Activated CD4-positive, CD25-positive, alpha-beta regulatory T cell (primary cell): ENCODE measurements at places on chromosomes 6 and 20.

GRCh38 chr6:57259064-57259463 lies 37.0 kb upstream of the RAB23 start:
- DNase-seq: no peak

GRCh38 chr6:170003027-170003426 lies 251.6 kb downstream of the ERMARD start:
- DNase-seq: no peak

- no peak for DNase-seq
Measured at GRCh38 chr6:35491558-35492257, 5.2 kb downstream of the TEAD3 start.

DNA sequence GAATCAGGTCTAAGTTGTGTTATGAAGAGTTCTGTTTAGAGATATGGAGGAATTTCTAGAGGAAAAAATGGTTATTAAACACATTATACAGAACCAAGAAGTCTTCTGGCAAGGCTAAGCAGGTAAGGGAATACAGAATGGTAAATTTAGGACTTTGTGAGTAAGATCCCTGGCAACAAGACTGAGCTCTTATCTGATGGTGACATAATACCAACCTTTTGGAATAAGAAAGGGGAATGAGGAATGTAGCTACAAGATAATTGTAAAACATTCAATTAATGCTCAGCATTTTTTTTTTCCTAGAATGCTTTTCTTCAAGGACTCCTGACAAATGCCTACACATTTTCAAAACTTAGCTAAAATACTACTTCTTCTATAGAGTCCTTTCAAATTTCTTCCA lies 51.8 kb downstream of the CYB5R4 start:
- DNase-seq: no peak

DNA sequence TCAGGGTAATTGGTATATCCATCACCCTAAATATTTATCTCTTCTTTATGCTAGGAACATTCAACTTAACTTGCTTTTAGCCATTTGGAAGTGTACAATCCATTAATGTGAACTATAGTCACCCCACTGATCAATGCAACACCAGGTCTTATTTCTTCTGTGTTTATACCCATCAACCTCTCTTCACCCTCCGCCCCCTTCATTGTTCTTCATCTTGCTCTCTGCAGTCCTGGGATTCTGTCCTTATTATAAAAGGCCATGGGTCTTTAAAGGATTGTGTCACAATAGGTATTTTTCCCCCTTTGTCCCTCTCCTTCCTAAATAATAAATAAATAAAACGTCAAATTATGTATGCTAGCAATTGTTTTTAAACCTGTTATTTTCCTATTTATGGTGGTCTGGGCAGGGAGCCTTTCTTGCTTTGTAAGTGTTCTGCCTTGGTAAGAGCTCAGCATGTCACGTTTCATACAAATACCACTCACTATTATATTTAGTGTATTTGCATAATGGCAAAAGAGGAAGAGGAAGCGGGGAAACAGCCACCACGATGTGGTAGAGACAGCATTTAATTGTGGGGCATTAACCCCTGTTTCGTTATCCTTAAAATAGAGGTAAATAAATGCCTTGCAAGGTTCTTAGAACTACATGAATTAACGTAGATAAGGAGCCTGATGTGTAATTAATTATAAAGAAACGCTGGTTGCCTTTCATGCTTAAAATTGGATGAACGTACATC lies 1.9 kb downstream of the ABRACL start:
- no peak for DNase-seq

- DNase-seq: no peak
Measured at GRCh38 chr6:99393366-99393697, 663 bp downstream of the COQ3 start.

- DNase-seq: no peak
Measured at GRCh38 chr6:73854998-73855718, 159.2 kb downstream of the CD109 start.

DNA sequence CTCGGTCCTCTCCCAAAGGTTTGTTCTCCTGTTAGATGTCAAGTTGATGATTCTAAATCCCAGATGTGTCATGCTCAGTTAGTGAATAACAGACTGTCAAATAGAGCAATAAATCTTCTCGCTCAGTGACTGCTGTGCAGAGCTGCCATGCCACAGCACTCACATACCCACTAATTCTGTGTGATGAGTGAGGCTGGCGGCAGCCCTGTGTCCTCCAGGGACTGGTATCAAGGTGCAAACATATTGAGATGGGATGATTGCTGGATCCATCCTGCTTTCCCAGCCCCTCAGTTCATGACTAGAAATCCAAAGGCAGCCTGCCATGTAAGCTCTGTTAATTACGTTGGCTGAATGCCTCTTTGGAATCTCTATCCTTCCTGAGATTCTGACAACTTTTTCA lies 103.9 kb downstream of the OLIG3 start:
- no peak for DNase-seq

- no peak for DNase-seq
Measured at GRCh38 chr6:7512320-7512719, 29.2 kb upstream of the DSP start.

DNA sequence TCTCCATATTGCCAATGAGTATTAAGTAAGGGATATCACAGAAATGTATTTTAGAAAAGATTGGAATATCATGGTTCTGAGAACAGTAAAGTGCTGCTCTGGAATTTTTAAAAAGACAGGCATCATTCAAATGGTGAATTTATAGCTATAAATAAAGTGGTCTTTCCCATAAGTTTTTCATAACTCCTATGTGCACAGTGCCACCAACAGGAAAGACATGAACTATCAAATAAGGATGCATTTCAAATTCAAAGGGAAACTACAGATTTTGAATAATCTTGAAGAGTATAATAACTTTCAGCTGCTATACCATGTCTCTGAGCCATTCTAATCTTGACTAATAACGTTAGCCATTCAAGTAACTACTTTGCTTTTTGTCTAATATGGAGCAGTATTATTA lies 456.8 kb upstream of the GJE1 start:
- no peak for DNase-seq

DNA sequence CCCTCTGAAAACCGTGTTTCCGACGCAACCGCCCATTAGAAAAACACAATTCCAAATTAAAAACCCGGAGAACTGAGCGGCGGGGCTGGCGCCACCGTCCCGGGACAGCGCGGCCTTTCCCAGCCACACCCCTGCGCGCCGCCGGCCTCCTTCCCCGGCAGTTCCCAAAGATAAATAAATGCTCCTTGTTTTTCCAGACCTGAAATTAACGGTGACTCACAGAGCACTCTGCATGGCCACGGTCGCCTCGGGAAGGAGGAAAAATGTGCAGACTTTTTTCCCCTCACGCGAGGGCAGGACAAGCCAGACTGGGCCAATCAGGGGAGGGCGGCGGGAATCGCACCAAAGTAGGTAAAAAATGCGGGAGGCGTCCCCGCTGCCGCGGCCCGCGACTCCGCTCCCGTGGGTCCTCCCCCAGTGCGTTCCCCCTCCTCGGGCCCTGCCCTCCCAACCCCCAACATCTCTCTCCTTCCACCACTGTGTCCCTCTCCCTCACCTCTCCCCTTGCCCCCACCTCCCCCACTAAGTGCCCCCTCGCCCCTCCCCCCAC lies 828 bp upstream of the DSTN start:
- no peak for DNase-seq

- no peak for DNase-seq
Measured at GRCh38 chr20:43352996-43353395, 104.7 kb upstream of the SRSF6 start.

- DNase-seq: no peak
Measured at GRCh38 chr6:151738960-151739359, 68.5 kb upstream of the ESR1 start.

DNA sequence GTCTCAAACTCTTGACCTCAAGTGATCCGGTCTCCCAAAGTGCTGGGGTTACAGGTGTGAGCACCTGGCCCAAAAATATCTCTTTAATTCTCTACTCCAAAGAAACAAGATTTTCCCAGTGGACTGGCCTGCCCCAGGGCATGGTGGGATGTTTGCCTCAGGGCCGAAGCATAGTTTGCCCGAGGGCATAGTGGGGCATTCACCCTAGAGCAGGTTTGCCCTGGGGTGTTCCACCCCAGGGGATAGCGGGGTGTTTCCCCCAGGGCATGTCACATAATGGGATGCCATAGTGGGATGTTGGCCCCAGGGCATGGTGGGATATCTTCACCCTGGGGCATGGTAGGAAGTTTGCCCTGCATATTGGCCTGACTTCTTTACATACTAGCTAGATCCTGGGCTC lies 97.2 kb downstream of the VEGFA start:
- DNase-seq: no peak

DNA sequence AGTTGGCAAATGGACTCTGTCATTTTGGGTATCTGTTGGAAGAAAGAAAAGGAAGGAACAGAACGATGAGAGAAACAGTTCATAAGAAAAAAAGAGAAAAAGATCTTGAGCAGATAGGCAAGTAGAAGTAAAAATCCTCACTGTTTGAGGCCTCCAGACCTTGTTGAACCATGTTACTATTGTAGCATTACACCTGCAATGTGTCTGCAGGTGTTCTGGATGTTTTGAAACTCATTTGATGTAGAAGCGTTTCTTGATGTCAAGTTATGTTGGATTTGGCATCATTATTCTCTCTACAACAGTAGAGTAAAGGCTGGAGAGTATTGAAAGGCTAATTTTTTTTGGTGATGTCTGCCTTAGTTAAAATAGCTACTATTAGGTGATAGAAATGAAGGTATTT lies 108.7 kb downstream of the CARMIL1 start:
- DNase-seq: no peak

- no peak for DNase-seq
Measured at GRCh38 chr20:20710443-20711315, 1.8 kb downstream of the RALGAPA2 start.

DNA sequence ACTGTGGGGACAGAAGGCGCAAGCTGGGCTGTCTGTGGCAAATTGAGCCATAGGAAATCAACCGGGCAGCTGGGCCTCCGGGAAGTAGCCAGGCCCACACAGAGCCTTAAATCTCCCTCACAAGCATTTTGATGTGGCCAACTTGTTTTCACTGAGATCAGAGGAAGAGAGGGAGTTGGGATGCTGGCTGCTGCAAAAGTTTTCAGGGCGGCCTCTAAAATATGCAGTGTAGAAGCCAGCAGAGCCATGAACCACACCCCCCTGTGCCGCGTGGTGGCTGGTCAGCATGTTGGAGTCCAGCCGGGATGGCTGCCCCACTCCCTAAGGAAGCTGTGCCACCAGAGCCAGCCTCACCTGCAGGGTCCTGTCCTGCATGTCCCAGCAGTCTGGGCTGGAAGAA lies 167.4 kb downstream of the CDC5L start:
- DNase-seq: no peak

- no peak for DNase-seq
Measured at GRCh38 chr6:19682859-19683258, 154.3 kb upstream of the ID4 start.

GRCh38 chr6:21383450-21384085 lies 210.0 kb upstream of the SOX4 start:
- DNase-seq: no peak

- no peak for DNase-seq
Measured at GRCh38 chr6:4615891-4616290, 160.3 kb upstream of the CDYL start.

DNA sequence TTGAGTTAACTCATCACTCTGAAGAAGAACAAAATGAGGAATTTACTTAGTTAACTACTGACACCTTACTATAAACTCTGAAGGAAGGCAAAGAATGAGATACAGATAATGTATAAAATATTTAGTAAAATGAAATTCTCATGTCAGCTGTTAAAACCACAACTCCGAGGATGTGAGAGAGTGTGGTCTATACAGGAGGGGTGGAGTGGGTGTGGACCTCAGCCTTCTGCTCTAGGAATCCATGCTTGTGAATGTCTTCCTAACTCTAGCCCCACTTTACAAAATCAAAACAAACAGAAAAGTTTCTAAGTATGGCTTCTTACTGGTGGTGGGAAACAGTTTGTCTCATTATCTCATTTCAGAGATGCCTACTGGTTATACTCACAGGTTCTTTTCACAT lies 14.2 kb downstream of the PPP1R14C start:
- DNase-seq: no peak

- DNase-seq: no peak
Measured at GRCh38 chr6:33445119-33445603, 9.2 kb upstream of the ZBTB9 start.

GRCh38 chr6:73086726-73087125 lies 138.6 kb downstream of the KHDC1L start:
- DNase-seq: no peak

DNA sequence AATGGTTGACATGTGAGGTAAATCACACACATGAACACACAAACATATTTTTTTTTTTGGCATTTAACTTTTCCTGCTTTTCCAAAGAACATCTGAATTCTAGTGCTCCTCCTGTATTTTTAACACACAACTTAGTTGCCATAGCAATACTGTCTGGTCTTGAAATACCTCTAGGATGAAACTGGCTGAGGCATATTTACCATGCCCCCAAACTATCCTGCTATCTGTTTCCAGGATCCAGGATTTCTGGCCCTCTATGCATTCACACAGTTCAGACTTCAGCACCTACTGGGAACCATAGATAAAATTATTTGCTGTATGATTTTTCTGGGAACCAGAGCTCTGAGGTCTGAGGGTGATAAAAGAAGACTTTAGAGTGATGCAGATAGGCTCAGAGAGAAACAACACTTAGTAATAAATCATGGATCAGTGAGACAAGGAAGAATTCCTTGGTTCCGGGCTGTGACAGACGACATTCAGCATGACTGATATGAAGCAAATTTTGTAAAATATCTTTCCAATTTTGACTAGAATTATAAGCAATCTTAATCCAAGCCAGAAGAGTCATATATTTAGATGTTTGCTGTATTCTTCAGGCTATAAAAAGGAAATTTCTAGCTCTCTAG lies 359.7 kb downstream of the BTBD9 start:
- no peak for DNase-seq

- no peak for DNase-seq
Measured at GRCh38 chr6:146999766-147000165, 204.5 kb upstream of the STXBP5 start.

GRCh38 chr6:46490425-46491200 lies 636 bp downstream of the RCAN2 start:
- no peak for DNase-seq

DNA sequence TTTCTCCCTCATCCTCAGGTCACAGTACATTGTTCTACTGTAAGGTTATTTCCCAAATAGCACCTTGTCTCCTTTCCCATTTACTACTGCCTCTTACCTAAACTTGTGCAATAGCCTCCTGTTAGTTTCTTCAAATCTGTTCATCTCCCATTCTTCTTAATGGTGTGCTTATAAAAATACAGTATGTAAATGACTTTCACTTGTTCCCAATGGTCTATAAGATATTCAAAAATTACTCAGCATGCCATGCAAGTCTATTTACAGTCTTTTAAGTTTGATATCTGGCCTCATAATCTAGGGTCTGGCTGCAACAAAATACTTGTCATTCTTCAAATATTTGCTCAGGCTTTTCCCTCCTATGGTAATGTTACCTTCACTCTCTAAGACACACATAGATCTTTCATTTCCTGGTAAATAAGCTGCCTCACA lies 31.5 kb upstream of the RHAG start:
- no peak for DNase-seq

- DNase-seq: no peak
Measured at GRCh38 chr6:146355521-146356100, 188.0 kb upstream of the RAB32 start.

DNA sequence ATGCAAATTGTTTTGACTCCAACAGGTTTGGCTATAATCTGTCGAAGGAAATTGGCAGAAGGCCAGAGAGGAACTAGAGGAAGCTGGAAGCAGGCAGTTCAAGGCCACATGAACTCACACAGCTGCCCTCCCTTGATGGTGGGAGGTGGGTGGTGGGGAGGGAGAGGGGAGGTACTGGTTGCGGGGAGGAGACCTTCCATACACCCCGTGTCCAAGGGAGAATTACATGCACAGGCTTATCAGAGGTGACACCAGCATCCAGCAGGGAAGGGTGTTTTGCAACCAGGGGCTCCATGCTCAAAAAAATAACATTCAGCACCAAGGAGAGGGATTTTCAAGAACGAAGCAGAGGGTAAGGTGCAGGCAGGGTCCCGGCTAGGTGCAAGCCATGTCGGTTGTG lies 9.1 kb downstream of the PRND start:
- DNase-seq: no peak
